ENCODE measurements at places on chromosomes 3 and 15.

DNA sequence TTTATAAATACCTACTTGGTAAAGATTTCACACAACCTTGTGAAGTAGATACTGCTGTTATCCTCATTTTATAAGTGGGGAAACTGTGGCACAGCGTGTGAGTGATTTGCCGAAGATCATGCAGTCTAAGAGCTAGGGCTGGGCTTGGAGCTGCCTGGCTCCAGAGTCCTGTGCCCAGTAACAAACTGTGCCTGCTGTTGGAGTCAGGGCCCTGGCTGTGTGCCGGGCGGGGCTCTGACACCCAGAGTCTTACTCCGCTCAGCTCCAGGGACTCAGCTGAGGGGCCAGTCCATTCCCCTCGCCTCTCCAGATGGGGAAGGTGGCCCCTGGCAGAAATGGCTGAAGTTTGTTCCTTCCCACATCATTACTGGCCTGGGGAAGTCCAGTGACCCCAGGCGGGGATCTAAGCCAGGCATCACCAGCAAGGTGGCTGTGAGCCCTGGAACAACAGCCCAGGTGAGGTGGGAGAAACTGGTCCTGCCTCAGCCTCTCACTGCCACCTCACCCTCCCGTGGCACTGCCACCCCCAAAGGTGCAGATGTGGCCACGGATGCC lies 17.3 kb upstream of the PLXNA1 start:
- DNase-seq, result no peak

- no peak for DNase-seq
Observed at GRCh38 chr3:100500320-100500880, 8.0 kb downstream of the TMEM45A start.

GRCh38 chr15:44537735-44538240 lies 841 bp downstream of the EIF3J start:
- DNase-seq, result no peak

DNA sequence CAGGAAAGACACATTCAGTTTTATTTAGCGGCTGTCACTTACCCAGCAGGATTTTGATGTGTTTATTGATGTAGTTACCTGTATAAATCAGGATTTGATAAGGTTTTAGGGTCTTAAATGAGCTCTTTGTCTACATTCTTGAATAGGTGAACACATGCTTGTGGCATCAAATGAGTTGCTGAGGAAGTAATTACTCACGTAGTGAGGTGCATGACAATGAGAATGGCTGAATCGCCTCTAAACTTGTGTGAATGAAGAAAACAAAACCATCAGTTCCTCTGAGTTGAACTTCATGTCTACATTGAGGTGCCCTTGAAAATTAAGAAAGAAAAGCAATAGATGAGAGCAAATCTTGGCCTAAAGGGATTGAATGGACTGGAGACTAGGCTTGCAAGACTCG lies 245.6 kb upstream of the SATB1 start:
- no peak for DNase-seq

DNA sequence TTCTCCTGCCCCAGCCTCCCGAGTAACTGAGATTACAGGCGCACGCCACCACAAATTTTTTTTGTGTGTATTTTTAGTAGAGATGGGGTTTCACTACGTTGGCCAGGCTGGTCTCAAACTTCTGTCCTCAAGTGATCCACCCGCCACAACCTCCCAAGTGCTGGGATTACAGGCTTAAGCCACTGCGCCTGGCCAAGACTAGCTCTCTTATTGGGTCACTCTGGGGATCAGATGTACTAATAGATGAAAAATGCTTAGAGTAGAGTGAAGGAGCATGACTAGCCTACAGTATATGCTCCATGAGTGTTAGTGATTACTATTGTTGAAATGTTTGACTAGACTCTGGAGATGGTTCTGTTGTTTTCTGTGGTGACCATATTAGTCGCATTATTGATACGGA lies 21.8 kb downstream of the RARB start:
- no peak for DNase-seq

GRCh38 chr3:158249183-158249582 lies 139.3 kb downstream of the RSRC1 start:
- DNase-seq, result no peak

DNA sequence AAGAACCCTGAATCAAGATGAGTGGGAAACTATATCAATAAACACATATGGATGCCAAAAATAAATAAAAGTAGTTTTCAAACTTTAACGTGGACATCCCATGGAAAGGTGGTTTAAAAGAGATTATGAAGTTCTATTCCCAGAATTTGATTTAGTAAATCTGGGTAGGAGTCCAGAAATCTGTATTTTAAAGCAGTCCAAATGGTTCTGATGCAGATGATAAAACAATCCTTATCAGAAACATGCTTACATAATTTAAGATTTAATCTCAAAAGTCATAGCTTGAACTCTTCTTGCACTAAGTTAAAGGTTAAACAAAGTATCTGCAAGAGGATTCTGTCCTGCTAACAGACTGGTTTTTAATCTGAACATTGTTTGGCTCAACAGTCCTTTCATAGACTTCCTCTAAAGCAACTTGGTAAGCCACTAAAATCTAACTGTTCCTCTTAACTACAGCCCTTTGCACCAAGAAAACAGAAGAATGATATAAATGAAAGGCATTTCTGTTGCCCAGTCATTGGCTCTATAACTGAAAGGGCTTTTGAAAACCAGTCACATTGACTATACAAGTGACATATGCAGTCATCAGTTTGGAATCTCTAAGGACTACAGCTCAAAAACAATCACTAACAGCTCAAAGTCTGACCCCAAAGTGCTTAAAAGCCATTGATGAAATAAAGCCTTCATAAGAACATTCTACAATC lies 23.4 kb upstream of the MAP4 start:
- no peak for DNase-seq

GRCh38 chr15:59539799-59540198 lies 71.8 kb upstream of the GCNT3 start:
- DNase-seq, result no peak

- DNase-seq, result no peak
Observed at GRCh38 chr3:168511428-168512014, 415.8 kb upstream of the GOLIM4 start.

GRCh38 chr15:98773616-98774015 lies 125.3 kb downstream of the IGF1R start:
- no peak for DNase-seq

- no peak for DNase-seq
Observed at GRCh38 chr3:38687321-38687720, 37.8 kb upstream of the SCN5A start.

DNA sequence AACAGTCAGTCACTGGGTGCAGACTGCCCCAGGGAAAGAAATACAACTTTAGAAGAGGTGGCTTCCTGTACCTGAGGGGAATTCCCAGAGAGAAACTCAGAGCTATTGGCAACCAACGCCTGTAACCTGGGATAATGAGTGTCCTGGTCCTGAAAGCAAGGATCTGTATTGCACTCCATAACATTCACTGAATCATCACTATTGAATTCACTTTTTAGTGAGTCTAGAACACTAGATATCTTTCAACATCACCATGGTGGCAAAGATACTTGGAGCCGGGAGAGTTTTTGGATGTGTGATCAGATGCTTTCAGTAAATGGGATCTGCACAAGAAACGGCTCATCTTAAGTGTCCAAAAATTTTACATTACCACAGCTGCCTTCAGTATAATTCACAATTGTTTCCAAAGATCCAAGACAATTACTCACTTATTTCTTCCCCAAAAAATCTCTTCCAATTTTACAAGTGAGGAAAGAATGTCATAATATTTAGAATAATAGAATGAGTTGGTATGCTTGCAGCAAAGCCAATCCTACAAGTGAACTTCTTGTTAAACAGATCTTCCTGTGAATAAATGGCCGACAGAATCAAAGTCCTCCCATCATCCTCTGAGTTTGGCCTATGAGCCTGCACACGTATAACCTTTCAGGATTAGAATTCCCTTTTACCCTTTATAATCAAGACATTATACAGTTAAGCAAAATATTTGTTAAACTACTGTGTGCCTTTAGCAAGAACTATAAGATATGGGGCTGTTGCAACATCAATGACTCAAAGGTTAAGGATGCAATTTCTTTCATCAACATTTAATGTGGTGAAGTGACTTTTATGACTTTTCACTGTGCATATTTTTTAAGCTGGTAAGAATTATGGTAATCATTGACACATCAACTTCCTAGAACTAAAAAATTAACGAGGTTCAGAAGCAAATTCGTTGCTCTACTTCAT lies 243.3 kb upstream of the COL8A1 start:
- DNase-seq, result no peak

DNA sequence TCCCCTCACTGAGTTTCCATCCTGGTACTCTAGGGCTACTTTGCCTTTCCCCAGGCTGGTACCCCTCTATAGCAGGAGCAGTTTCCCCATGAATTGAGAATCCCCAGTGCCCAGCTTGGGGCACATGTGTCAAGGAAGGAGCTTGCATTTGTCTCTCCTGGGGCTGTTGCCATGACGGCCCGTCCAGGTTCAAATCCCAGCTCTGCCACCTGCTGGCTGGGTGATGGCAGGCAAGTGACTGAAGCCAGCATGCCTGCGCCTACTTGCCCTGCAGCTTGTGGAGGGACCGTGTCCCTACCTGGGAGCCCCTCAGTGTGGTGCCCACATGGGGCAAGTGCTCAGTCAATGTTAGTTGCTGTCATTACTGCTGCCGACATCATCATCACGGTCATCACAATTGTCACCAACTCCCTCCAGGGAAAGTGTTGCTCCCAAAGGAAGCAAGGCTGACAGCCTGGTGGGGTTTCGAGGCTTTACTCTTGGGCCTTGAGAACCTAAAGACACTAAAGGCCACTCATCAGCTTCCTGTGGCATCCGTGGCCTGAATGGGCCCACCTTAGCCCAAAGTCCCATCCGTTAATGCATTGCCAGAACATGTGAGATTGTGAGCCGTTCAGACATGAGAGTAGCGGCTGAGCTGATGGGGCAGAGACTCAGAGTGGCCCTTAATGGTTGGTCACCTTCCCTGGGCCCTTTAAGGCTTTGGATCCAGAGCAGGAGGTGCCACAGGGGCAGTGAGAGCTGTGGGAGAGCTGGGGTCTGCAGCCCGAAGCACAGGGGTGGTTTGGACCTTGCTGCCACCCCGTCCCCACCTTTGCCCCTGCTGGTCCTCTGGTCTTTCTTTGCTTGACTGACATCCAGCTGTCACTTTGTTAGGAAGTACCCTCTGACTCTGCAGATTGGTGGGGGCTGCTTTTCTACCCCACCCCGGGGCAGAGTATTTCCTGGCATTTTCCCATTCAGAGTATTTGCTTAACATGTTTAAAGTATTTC lies 144.4 kb downstream of the DNAJB8 start:
- DNase-seq, result peak; percentile 42

DNA sequence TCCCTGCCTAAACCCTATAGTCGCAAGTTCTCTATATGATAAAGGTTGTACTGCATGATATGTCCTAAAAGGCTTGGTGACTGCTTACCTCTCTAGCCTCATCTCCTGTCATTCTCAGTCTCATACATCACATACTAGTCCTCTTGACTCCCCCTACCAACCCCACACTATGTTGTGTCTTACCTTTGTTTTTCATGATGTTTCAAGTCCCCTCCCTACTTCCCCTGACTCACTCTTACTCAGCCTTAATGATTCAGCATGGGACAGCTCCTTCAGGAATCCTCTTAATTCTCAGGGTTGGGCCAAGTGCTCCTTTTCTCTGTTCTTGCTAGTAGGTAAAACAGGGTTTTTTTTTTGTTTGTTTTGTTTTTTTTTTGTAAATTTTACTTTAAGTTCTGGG lies 49.6 kb downstream of the SLMAP start:
- no peak for DNase-seq

GRCh38 chr3:176590722-176591121 lies 606.6 kb downstream of the TBL1XR1 start:
- DNase-seq, result no peak

DNA sequence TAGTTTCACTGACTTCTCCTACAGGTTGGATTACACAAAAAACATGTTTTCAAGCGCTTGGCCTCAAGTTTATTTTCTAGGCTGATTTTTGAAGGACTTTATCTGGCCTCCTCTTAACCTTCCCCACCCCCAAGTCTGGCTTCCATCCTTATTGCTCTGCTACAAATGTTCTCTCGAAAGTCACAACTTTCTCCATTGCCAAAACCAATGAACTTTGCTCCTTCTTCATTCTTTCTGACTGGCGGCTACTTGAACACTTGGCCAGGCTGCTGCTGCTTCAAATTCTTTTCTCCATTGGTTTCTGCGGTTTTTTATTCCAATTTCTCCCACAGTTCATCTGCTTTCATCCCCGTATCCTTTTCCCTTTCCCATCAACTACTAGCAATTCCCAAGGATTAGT lies 106.6 kb downstream of the TOP2B start:
- peak; percentile 35 for DNase-seq

DNA sequence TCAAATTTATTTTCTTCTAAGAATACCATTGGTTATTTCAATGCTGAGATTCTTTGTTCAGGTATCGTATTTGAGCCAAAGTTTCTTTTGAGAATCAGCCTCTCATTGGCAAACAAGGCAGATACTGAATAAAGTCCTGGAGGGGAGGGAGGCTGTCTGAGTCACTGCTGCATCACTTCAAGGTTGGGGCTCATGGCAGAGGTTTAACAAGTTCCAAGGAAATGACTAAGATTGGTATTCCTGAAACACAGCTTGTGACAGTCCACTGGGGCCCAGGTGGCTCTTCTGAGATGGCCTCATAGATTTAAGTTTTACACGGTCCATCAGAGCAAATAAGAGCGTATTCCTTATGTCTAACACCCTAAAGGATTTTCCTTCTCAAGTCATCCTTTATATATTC lies 213.8 kb upstream of the STAC start:
- DNase-seq, result no peak

- no peak for DNase-seq
Observed at GRCh38 chr15:73799466-73799865, 46.3 kb upstream of the INSYN1 start.

DNA sequence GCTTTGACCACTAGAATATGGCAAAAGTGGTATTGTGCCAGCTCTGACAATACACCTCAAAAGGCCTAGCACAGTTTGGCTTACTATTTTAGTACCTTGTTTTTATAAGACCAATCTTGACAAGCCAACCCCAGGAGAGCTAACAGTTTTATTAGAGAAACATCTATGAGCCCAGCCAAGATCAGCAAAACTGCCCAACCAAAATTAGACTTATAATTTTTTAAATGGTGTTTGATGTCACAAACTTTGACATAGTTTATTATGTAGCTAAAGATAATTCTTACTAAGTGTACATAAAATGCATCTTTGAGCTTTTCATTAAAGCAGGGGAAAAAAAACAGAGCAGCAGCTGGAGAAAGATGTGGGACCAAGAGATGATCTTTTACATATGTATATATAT lies 537.5 kb downstream of the ZPLD1 start:
- no peak for DNase-seq

- no peak for DNase-seq
Observed at GRCh38 chr3:20701641-20702040, 515.6 kb upstream of the SGO1 start.

GRCh38 chr3:66023738-66024385 lies 14.9 kb downstream of the MAGI1 start:
- no peak for DNase-seq

GRCh38 chr3:118587037-118587741 lies 447.5 kb downstream of the IGSF11 start:
- peak; percentile 7 for DNase-seq
